ENCODE measurements at places on chromosomes 7 and 10. TPM values are rescaled to one million over a fixed set of nuclear protein-coding genes. Genes with fewer than 3 reads are reported as not detected.

Gene PGAM2
- not detected for total RNA-seq

Gene FEZF1
- total RNA-seq = not detected

Gene OIT3
- not detected for total RNA-seq

Gene SPAM1
- not detected for total RNA-seq

Gene ATXN7L1
- 5.9 TPM for total RNA-seq

Gene CYP2E1
- 0.25 TPM for total RNA-seq

Gene LDB1
- total RNA-seq = 39.9 TPM

Gene TEX36
- not detected for total RNA-seq

Gene CPVL
- 0.29 TPM for total RNA-seq

Gene ARHGEF35
- total RNA-seq = 0.18 TPM

Gene LAMB1
- total RNA-seq = 108 TPM

Gene GSAP
- 2.7 TPM for total RNA-seq

Gene CALY
- total RNA-seq = 0.33 TPM

Gene C10orf62
- total RNA-seq = not detected

Gene CYP3A5
- 1.9 TPM for total RNA-seq

Gene BLNK
- 0.07 TPM for total RNA-seq

Gene SDK1
- total RNA-seq = 0.40 TPM

Gene SLC13A1
- total RNA-seq = not detected

Gene MPP7
- 0.29 TPM for total RNA-seq

Gene LIPF
- total RNA-seq = not detected
